ENCODE measurements at places on chromosomes 11 and 22.
A peak's percentile ranks its signal among the peaks of the same experiment; 100 is the strongest.

- peaks cover 48% of the 10 kb centered on the region for H3K27me3 ChIP-seq
- H3K4me3 ChIP-seq = no peak overlapping the region
- no peak overlapping the region for H3K27ac ChIP-seq
- no peak for DNase-seq
- peaks cover 2% of the 10 kb centered on the region for H3K36me3 ChIP-seq
Measured at GRCh38 chr11:69178819-69179482, 23.2 kb downstream of the SMIM38 start.

DNA sequence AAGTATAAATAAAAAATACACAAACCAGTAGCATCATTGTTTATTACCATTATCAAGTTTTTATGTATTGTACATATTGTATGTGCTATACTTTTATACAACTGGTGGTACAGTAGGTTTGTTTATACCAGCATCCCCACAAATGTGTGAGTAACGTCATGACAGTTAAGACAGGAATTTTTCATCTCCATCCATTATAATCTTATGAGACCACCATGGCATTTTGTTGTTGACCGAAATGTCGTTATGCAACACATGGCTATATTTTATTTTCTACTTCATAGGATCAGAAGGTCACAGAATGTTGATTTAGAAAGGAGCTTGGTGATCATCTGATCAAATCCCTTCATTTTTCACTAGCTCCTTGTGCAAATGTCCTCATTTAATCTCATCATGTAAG, 170.9 kb upstream of the NCAM1 start:
- H3K27me3 ChIP-seq = peaks cover 40% of the 10 kb centered on the region
- H3K4me1 ChIP-seq = no peaks in the 10 kb centered on the region
- H3K27ac ChIP-seq = no peak overlapping the region
- no peaks in the 10 kb centered on the region for H3K36me3 ChIP-seq

- peaks cover 2% of the 10 kb centered on the region for H3K36me3 ChIP-seq
- no peaks in the 10 kb centered on the region for H3K27me3 ChIP-seq
- no peak for DNase-seq
- H3K27ac ChIP-seq = no peak overlapping the region
- no peak overlapping the region for H3K4me3 ChIP-seq
Measured at GRCh38 chr22:30566125-30566524, 8.3 kb downstream of the GAL3ST1 start.

DNA sequence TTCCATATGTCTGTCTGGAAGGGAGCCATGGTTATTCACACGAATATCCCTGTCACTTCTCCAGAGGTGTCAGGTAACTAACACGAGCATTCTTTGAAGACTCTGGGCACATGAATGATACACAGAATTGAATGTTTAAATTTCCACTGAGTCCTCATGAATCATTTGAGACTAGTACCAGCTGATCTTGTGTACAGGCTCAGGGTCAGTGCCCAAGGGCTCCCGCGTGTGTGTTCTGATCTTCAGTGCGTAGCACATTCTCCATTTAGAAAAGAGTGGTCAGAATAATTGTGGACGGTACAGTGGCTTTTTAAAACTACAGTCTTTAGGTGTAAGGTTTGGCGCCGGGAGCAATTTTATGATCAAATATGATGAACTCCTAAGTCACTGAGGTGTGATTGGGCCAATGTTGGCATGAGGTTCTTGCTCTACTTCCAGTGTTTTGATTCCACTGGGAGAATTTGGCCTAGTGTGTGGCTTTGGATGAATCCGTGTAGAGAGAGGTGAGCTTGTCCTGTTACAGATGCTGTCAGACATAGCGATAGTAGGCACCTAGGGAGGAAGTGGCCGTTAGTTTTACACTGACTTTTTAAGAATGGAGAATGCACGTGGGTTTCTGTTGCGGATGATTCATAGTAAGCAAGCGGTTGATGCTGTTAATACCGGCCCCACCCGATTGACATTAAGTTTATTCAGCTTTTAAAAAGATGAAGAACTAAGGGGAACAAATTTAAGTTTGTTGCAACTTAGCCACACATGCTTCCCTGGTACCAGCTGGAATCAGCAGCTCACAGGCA, 22.2 kb downstream of the NUP50 start:
- H3K4me1 ChIP-seq = peaks cover 6% of the 10 kb centered on the region
- H3K27me3 ChIP-seq = no peaks in the 10 kb centered on the region
- H3K36me3 ChIP-seq = peaks cover 49% of the 10 kb centered on the region
- H3K27ac ChIP-seq = no peak overlapping the region
- DNase-seq = no peak
- no peak overlapping the region for H3K4me3 ChIP-seq

DNA sequence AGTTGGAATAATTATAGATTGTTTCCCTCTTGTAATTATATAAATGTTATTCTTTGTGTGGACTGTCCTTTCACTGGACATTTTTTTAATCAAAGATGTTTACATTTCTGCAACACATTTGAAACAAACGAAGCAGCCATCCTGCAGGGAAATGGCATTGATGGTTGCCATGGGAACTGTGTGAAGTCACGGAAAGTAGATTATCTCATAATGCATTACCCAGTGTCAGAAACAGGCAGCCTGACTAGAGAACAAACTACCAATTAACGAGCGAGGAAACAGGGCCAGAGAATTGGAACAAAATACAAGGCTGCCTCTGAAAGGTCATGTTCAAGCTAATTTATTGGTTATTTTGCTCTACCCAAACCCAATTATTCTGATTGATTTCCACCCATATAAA, 96.9 kb upstream of the LARGE1 start:
- DNase-seq = no peak
- H3K4me1 ChIP-seq = no peaks in the 10 kb centered on the region
- no peak overlapping the region for H3K4me3 ChIP-seq
- H3K36me3 ChIP-seq = no peaks in the 10 kb centered on the region

GRCh38 chr11:130725421-130726233, 190.7 kb downstream of the SNX19 start:
- peaks cover 45% of the 10 kb centered on the region for H3K27me3 ChIP-seq
- no peaks in the 10 kb centered on the region for H3K36me3 ChIP-seq
- no peak overlapping the region for H3K4me3 ChIP-seq
- DNase-seq = no peak

DNA sequence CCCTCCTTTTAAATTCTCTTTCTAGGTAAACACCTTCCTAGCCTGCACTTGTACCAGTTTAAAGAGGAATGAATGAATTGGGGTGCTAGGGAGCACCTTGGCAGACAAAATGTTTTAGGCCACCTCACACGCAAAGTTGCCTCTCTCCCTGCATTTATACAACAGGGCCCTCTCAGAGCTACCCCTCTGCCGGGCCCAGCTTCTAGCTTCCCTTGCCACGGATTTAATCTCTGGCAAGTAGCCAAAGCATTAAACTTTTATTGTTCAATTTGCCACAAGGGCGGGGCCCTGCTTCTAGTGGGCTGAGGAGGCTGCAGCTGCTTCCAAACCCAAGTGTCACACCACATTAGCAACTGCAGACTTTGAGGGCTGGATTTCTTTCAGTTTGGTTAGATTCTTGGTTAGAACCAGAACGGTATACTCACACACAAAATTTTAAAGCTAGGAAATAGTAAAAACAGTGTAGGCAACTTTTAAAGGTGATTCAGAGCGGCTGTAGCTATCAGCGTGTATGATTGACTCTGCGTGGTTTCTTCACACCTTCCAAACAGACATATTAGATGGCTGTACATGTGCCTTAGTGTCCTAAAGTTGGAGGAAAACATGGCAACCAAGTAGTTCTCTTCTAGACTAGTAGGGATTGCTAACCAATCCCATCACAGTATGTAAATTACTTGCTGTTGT, 6.5 kb downstream of the KREMEN1 start:
- H3K27ac ChIP-seq = no peak overlapping the region
- H3K27me3 ChIP-seq = peaks cover 81% of the 10 kb centered on the region
- no peak overlapping the region for H3K4me3 ChIP-seq
- DNase-seq = peak; percentile 20
- H3K36me3 ChIP-seq = peaks cover 1% of the 10 kb centered on the region

GRCh38 chr22:49815641-49816091, 12.0 kb downstream of the BRD1 start:
- peak overlapping the region; percentile 24 for H3K4me3 ChIP-seq
- no peak for DNase-seq
- peak overlapping the region; percentile 25 for H3K27ac ChIP-seq
- no peaks in the 10 kb centered on the region for H3K27me3 ChIP-seq
- H3K4me1 ChIP-seq = peaks cover 85% of the 10 kb centered on the region
